GM06990 (cell line): ENCODE measurements at places on chromosomes 4 and X.
A peak's percentile ranks its signal among the peaks of the same experiment; 100 is the strongest.

DNA sequence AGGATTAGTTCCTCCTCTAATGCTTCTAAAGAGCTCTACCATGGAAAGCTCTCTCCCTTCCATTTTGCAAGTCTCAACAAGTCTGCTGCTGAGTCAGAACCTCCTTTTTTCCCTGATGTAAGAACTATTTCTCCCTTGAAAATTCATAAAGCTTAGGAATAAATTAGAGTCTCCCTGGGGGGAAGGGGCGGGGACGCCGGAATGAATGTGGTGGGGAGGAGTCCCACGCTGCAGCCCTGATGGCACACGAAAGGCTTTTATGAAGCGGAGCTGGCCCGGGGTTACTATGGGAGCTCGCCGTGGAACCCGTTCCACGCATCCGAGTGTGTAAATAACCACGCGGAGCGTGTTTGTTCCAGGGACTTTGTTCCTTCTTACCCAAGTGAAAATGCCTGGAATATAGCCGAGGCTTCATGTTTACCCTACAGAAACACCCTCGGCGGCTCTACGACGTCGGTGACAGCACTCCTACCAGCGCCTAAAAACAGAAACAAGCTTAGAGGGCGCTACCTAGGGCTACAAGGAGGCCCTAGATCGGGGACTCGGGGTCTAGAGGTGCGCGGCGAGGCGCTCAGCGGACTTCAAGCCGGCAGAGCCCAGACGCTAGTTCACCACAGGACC, 923 bp upstream of the CPEB2 start:
- no peak for DNase-seq

DNA sequence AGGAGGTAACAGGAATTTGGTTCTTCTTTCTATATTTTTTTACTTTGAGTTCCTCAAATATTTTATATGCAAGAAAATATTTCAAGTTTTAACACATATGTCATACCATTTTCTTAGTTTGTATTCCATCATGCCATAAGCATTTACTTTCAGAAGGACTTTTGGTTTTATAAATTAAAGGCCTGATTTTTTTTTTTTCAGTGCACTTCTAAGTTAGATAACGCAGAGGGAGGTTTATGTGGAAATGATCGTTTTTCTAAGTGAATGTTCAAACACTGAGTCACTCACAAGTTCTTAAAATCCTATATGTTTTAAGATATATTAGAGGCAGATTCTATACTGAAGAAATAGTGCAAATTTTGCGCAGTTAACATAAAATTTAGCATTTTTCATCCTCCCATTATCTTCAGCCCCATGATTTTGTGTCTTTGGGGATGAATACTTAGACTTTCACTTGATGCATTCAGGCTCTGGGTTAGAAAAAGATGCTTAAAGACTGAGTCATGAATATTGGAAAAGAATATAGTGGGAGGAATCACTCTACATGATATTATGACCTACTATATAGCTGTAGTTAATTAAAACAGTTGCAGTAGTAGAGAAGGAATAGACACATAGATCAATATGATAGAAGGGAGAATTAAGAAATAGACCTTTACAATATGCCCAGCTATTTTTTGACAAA, 54.9 kb downstream of the COL4A5 start:
- DNase-seq, result no peak

DNA sequence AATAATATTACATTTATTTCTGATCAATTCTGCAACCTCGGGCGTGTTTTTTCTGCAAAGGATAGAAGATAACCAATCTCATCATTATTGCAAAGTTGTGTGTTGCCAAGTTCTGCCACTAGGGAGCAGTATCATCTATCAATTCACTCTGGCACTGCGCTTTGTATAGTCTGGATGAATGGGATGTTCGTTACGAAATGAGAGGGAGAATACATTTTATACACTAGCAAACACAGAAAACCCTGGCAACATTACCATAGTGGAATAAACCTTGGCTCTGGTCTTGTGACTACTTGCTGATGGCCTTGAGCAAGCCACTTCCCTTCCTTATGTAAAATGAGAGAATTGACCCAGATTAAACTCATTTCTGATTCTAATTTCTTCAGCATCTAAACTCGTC, 97.5 kb upstream of the ZNF518B start:
- no peak for DNase-seq

GRCh38 chrX:66200855-66201795, 37.1 kb downstream of the HEPH start:
- DNase-seq, result no peak

DNA sequence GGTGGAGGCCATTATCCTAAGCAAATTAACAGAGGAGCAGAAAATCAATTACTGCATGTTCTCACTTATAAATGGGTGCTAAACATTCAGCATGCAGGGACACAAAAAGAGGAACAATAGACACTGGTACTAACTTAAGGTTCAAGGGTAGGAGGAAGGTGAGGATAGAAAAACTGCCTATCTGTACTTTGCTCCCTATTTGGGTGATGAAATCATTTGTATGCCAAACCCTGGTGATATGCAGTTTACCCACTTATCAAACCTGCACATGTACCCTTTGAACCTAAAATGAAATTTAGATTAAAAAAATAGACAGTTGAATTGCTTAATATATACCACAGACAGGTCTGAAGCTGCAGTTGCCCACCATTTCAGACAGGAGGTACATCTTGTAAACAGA, 143.3 kb upstream of the KLHL4 start:
- DNase-seq, result no peak

- DNase-seq, result peak; percentile 8
These were observed 1.1 kb downstream of the UBE2D3 start for GRCh38 chr4:102826105-102826889.

- peak; percentile 54 for DNase-seq
These were observed 536 bp downstream of the OTUD5 start for GRCh38 chrX:48956728-48957414.

GRCh38 chrX:22314692-22315091, 42.0 kb downstream of the CBLL2 start:
- no peak for DNase-seq

DNA sequence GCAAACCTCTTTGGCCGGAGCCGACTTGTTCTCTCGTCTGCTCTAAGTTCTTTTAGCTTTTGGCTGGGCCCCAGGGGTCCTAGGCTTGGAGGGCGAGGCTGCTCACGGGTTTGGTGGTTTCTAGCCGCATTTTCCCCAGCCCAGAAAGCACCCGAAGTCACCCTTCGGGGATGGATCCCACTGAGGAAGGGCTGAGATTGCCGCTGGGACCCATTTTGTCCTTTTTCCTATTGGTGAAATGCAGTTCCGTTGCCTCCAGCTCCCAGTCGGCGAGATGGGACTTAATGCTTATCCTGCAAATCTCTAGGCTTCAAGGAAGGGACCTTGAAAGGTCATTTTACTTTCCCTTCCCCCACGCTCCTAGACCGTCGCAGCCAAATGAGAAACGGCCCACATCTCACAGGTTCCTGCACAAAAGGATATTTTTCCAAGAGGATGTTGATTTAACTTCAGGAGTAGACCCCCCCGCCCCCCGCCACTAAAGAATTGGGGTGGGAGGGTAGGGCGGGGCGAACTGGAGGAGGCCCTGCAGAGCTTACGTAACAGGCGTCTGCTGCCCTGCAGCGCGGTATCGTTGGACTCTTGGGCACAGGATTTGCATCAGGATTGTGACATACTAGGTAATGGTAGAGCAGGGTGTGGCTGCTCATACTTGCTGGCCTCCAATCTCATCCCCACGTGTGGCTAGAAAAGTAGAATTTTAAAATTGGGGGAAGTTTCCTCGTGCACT, 564 bp downstream of the PGK1 start:
- peak; percentile 32 for DNase-seq

- no peak for DNase-seq
These were observed at the start of gene LRCH2 for GRCh38 chrX:115233497-115234455. LRCH2 (minus strand) TSS chrX:115234096; CDS start chrX:115234041, 55 bp downstream.

DNA sequence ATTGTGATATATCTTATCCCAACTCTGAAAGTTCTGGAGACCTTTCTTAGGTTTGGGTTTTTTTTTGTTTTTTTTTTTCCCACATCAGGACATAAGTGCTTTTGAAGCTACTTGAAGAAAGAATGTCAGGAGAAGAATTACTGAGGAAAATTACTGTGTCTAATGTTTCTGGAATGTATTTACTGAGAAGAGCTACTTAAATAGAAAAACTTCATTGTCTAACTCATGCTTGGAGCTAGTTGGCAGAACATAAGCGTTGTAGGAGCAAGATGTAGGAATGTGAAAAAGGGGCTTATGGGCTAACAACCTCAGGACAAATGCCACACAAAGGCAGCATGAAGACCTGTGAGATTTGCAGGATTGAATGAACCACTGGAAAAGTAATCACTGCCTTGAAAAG, 166.6 kb upstream of the GLRA2 start:
- DNase-seq, result no peak

DNA sequence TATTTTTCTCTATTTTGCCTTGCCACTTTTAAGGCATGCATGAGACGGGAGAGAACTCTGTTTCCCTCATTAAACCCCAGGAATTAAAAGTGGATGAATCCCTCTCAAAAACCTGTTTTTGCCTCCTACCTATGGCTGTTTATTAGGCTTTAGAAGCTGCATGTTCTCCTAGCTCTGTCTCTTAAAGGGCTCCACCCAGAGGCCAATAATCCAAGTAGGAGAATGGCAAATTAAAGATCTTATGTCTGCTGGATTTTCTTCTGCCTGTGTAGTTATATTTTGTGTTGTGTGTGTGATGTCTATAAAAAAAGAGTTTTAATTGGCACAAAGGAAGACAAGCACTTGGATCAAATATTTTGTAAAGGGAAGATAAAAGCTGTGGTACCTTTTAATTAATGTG, 32.4 kb downstream of the MAGEC1 start:
- DNase-seq, result no peak

DNA sequence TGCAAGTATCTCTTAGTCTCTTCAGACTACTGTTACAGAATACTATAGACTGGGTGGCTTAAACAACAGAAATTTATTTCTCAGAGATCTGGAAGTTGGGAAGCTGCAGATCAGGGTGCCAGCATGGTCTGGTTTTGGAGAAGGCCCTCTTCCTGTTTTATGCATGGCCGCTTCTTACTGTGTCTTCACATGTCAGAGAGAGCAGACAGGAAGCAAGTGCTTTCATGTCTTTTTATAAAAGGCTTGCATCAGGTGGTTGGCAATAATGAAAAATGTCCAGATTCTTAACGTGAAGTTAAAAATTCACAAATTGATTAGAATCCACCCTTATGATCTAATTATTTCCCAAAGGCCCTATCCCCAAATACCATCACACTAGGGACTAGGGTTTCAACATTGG, 284.9 kb downstream of the RPA4 start:
- DNase-seq, result peak; percentile 19

DNA sequence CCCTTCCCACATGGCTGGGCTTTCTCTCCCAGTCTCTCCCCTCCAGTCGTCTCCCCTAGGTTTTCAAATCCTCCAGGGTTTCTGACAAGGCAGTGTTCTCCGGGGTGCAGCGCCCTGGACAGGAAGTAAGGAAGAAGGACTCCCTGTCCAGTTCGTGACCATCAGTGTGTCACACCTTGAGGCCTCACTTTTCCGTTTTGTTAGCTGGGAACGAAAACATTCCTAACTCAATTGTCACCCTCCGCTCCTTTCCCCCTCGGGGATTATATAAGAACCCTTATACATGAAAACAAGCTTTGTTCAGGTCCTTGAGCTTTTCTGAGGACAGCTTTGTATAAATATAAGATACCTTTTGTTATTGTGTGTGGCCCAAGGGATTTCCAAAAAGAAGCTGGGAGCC, 92.1 kb downstream of the KDR start:
- no peak for DNase-seq

- DNase-seq, result no peak
These were observed 56.9 kb downstream of the CLCN4 start for GRCh38 chrX:10213716-10214115.

DNA sequence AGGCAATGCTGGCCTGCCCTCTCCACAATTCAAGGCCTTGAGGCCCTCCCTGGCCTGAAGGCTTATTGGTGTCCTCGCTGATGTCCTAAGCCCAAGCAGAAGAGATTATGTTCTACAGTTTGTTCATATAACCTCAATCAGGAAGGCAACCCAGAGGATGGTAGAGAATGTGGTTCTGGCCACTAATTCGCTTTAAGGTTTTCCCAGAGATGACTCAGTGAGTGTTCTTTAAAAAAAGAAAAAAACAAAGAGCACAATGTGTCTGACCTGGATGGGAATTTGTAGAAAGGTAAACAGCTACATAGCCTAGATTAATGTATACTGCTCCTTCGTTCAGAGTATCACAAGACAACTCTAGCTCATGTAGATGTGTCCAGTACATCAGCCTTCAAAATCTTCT, 66.0 kb downstream of the MANBA start:
- DNase-seq, result no peak
